Glutamatergic neuron (in vitro differentiated cells): ENCODE measurements at places on chromosomes 2 and 18. TPM values are rescaled to one million over a fixed set of nuclear protein-coding genes. Genes with fewer than 3 reads are reported as not detected.

Gene ZNF892
- total RNA-seq: 21.1 TPM

Gene EML6
- 0.91 TPM for total RNA-seq

Gene MLPH
- 4.3 TPM for total RNA-seq

Gene PTH2R
- total RNA-seq: not detected

Gene MPP4
- 0.25 TPM for total RNA-seq

Gene SERPINB11
- not detected for total RNA-seq

Gene ATF2
- 91.3 TPM for total RNA-seq

Gene E2F6
- 22.1 TPM for total RNA-seq

Gene NEMP2
- total RNA-seq: 2.1 TPM

Gene SCYGR4
- total RNA-seq: not detected

Gene HOXD9
- total RNA-seq: 0.44 TPM

Gene FRZB
- 2.2 TPM for total RNA-seq

Gene AFTPH
- total RNA-seq: 13.3 TPM

Gene INO80C
- total RNA-seq: 38.7 TPM

Gene CIDEA
- total RNA-seq: not detected

Gene SAG
- total RNA-seq: not detected

Gene LYG1
- total RNA-seq: 1.2 TPM

Gene CYP26B1
- total RNA-seq: 9.7 TPM

Gene UGT1A5
- not detected for total RNA-seq

Gene LYG2
- not detected for total RNA-seq

Gene OR6B2
- not detected for total RNA-seq

Gene DNAJB2
- 124 TPM for total RNA-seq

Gene ACTR3
- 154 TPM for total RNA-seq

Gene SERPINB13
- total RNA-seq: not detected

Gene CENPA
- 4.7 TPM for total RNA-seq

Gene CNDP1
- 0.27 TPM for total RNA-seq

Gene COL4A4
- total RNA-seq: 0.05 TPM

Gene GAL3ST2
- 0.42 TPM for total RNA-seq

Gene MATN3
- 0.32 TPM for total RNA-seq
